ENCODE measurements at places on chromosomes 1 and 21. TPM values are rescaled to one million over a fixed set of nuclear protein-coding genes. Genes with fewer than 3 reads are reported as not detected.

GRCh38 chr21:21971384-21971783 lies 973.2 kb downstream of the NCAM2 start:
- no peak for DNase-seq

DNA sequence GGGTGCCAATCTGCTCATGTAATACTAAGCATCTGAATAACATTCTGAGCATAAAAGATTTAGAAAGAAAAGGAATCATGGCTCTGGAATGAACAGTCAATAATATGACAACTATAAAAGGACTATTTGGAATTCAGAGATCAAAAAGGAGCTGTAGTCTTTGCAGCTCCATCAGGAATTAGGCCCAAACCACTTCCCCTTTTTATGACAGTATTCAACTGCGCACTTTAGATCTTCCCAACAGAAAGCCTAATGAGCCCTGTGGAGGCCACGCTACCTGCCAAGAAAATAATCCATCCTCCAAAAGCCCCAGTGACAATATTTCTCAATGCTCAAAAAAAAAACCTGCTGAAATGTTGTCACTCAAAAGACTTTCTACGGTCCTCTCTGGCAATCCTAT lies 163.2 kb downstream of the SNX7 start:
- no peak for DNase-seq

DNA sequence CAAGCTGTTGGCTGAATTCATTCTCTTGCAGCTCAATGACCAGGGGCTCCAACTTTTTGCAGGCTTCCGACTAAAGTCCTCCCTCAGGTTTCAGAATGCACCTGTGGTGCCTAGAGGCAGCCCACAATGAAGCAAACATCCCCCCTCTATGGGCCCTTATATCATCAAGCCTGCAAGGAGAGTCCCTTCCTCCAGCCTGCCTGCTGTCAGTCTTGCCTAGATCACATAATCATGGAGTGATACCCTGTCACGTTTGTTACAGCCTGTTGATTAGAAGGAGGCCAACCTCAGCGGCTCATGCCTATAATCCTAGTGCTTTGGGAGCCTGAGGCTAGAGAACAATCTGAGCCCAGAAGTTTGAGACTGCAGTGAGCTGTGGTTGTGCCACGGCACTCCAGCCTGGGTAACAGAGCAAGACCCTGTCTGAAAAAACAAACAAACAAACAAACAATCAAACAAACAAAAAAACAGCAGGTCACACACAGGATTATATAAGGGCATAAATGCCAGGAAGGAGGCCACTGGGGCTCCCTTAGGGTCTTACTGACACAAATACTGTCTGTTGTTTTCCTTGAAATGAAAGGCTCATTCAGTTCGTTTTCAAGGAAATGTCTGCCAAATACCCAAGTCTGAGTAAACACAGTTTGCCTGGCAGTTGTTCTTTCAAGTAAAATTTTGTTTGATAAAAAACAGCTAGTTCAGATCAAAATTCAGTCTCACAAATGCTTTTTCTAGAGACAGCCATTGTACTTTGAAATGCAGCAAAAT lies 4.7 kb upstream of the SPRR3 start:
- DNase-seq = no peak

The GBP5 gene
- 13.8 TPM for total RNA-seq

The RGS13 gene
- total RNA-seq = 0.28 TPM

DNA sequence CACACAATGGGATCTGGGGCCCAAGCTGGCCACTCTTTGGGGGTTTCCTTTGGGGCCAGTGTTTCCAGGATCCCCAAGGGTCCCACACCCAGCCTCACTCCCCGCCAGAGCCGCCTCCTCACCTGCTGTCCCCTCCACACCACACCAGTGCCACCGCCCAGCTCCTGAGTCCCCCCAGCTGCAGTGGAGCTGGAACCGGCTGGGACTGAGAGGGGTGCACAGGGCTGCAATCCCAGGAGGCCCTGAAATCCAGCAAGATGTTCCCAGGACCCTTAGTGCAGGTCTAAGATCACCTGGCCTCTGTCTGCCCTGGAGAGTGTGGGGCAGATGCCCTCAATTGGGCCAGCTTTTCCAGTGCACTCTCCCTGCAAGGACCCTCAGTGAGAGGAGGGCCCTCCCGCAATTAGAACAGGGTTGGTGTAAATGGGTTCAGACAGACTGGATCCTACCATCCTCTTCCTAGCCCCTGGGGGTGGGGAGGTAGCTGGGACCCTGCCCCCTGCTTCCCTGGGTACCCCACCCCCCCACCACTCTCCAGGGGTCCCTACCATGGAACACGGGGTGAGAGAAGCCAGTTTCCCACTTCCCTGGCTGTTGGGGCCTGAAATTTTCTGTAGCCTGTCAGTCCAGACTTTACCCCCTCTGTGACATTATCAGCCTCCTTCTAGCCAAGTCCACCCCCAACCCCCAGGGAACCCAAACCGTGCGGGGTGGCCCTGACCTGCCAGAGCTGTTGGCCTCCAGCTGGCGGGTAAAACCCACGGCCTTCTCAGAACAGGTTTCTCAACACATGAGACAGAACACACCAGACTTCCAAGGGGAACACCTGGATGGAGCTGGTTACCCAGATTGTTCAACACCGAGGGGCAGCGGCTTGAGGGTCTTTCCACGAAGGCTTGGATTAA lies 7.0 kb downstream of the KRTAP10-12 start:
- no peak for DNase-seq

GRCh38 chr1:94544706-94545490 lies 3.3 kb upstream of the F3 start:
- no peak for DNase-seq

DNA sequence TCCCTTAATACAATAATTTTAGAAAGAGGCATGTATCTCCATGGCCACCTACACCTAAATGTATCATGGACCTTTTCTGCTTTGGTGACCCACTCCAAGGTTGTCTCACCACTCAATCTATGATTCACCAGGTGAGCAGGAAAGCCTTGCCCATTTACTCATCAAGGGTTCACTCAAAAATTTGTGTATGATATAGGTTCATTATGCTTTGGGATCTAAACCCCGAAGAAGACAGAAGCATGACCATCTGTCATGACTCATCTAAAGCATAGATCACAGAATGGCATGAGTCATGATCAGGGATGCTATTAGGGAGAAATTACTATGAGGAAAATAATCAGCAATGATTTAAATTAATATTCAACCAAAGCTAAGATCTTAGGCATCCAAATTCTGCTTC lies 38.5 kb downstream of the PYHIN1 start:
- no peak for DNase-seq

GRCh38 chr21:26819740-26820324 lies 25.4 kb downstream of the ADAMTS1 start:
- no peak for DNase-seq

DNA sequence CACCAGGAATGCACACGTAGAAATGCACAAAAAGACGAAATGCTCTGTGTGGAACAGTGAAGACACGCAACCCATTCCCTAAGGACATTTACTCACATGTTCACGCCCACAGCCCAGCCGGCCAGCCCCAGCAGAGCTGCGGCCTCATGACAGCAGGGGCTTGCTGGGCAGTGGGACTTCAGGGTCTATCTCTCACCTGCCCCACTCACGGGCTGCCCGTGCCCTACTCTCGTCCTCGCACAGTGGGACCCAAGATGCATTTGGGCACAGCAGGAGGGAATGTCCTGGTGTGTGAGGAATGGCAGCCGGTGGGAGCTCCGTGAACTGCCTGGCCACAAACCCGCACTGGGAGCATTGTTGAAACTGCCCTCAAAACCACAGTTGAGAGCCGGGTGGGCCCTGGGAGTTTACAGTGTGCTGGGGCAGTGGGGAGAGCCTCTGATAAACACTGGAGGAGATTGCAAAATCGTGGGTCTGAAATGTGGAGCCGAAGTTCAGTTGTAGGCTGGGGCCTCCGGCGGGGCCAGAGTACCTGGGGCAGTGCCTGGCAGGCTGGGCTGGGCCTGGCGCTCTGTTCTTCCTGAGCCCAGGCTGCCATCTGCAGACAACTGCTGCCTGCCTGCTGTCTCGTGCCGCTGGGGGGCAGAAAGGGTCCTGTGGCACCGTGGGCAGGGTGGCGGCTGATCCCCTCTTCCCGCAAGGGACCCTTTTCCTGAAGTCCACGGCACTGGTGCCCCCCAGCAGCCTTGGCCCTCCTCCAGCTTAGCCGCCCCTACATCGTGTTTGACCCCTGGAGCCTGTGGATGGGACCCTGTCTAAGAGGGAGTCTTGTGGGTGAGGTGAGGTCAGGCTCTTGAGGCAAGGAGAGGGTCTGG lies 20.7 kb upstream of the POFUT2 start:
- DNase-seq = no peak

- no peak for DNase-seq
Observed at GRCh38 chr21:18959817-18960216, 556.2 kb upstream of the TMPRSS15 start.

The CFHR2 gene
- 0.09 TPM for total RNA-seq

The SPRR1A gene
- not detected for total RNA-seq

GRCh38 chr21:25396135-25396711 lies 211.1 kb downstream of the MRPL39 start:
- no peak for DNase-seq

DNA sequence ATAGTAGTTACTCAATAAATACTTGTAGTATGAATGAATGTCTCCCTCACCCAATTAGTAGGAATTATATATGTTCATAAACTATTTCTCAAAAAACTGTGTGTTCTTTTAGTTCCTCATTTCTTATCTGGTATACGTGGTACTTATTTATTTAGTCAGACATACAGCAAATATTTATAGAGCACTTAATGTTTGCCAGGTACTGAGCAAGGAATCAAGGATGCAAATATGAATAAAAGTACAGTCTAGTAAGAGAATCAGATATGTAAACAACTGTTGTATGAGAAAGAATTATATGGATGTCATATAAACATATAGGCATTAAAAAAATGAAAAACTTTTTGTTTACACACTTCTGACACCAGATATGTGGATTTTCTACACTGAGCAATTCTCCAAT lies 58.5 kb downstream of the ATF6 start:
- DNase-seq = no peak

The S100A7 gene
- total RNA-seq = 5.9 TPM

DNA sequence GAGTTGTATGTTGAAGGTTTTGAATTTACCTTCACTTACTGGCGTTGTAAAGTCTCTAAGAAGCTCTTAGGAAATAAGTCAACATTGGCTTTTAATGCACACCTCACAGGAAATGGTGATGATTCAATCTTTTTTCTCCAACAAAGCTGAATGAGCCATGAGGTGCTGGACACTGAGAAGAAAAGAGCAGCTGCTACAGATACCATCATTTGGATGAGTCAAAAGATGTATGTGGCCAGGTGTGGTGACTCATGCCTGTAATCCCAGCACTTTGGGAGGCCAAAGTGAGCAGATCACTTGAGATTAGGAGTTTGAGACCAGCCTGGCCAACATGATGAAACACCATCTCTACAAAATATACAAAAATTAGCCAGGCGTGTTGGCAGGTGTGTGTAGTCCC lies 3.3 kb upstream of the IL23R start:
- no peak for DNase-seq

- DNase-seq = no peak
Observed at GRCh38 chr1:18924221-18924691, 21.9 kb upstream of the ALDH4A1 start.

GRCh38 chr1:246052603-246053002 lies 454.5 kb downstream of the SMYD3 start:
- DNase-seq = no peak

- no peak for DNase-seq
Observed at GRCh38 chr1:89274411-89274857, 1.8 kb upstream of the GBP5 start.

The OLIG1 gene
- 0.05 TPM for total RNA-seq

All from thymus (tissue), 14 donors.